PC-3 (cell line): ENCODE measurements at places on chromosomes 2 and 18.

GRCh38 chr2:140117386-140117785 lies 1337.2 kb upstream of the NXPH2 start:
- no peak for DNase-seq

- DNase-seq: no peak
Measured at GRCh38 chr18:22185771-22186386, 16.5 kb downstream of the GATA6 start.

GRCh38 chr2:48838029-48838428 lies 82.5 kb upstream of the LHCGR start:
- no peak for DNase-seq

DNA sequence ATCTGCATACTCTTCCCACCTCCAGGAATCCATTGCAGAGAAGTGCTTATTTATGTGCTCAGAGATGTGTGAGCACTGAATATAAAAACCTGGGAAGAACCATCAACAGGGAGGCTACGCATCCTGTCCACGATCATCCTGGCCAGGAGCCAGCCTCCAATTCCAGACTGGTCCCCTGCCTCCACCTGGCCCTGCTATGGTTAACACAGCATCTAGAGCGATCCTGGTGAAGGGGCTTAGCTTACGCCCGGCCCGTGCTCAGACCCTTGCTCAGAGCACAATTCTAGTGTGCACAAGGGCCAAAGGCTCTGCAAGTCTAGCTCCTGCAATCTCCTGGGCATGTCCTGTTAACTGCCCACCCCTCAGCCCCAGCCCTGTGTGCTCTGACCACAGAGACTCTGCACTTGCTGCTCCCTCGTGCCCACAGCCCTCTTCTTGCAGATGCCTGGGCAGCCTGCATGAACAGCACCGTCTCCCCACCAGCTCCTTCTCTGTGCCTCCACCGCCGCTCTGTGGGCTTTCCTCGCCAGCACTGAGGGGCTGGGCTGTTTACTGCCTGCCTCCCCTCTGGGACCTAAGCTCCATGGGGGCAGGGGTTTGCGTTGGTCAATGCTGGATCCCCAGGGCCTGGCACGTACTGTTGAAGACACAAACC lies 6.5 kb downstream of the PER2 start:
- no peak for DNase-seq

DNA sequence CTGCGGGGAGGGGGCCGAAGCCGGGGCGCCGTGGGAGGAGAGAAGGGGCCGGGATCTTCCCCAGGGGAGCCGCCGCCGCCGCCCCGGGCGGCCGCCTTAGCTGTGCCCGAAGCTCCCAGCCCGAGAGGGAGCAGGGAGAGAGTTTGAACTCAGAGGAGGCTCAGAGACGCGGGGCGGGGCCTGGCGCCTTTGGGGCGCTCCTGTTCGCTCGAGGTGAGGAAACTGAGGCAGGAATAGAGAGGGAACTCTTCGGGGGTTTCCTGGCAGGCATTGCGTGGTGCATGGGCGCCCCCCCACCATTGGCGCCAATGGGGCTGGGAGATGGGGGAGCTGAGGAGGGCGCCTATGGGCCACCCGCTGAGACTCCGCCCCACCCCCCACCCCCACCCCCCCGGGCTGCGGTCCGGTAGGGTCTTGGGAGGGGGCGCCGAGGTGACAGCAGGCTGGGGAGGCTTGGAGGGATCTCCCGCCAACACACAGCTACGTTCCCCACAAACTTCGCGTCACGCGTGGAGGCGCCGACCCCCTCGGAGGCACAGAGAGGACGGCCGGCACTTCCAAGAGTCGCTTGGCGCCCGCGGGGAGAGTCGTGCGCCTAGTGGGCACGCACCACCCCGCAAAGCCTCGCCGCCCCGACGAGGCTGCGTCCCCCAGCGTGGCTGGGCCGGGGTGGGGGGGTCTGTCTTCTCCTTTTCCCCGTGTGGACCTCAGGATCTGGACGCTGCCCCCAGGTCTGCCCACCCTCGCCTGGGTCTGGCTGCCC lies 680 bp downstream of the CTDSP1 start:
- DNase-seq: no peak

DNA sequence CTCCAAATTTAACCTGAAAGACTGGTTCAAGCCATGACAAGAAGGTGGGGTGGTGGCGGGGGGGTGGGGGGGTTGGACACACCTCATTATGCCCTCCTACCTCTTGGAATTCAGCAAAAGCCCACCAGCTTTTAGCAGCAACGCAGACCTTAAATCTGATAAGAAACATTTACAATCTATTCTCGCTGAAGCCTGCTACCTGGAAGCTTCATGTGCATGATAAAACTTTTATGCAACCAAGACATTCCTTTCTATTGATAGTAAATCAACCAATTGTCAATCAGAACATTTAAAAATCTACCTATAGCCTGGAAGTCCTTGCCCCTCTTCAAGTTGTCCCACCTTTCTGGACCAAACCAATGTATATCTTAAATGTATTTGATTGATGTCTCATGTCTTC lies 113.6 kb upstream of the FAM98A start:
- DNase-seq: no peak

- DNase-seq: no peak
Measured at GRCh38 chr2:77007686-77008085, 514.5 kb downstream of the LRRTM4 start.

GRCh38 chr2:132901661-132902060 lies 231.7 kb upstream of the LYPD1 start:
- no peak for DNase-seq

GRCh38 chr2:47211497-47212011 lies 56.4 kb upstream of the STPG4 start:
- DNase-seq: no peak

GRCh38 chr2:21924640-21925285 lies 801.0 kb downstream of the TDRD15 start:
- no peak for DNase-seq

DNA sequence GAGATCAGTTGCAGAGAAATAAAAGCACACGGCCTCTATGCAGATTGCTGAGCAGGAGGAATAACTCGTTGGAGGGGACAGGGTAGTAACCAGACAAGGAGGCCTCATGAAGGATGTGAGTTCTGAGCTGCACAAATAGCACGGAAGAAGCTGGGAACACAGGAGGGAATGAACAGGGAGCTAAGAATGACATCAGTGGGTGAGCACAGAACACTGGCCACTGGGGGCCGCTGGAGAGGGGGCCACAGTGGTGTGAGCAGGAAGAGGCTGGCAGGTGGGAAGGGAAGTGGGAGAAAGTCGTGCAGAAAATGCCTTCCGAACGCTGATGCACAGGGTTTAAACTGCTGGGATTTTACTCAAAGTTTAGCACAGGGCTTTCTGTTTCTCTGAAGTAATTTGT lies 61.0 kb downstream of the ZAP70 start:
- DNase-seq: peak; percentile 32

- no peak for DNase-seq
Measured at GRCh38 chr18:42604820-42605219, 510.7 kb downstream of the RIT2 start.

- DNase-seq: peak; percentile 26
Measured at GRCh38 chr18:61628085-61628484, 264.7 kb downstream of the RNF152 start.

GRCh38 chr2:222057347-222058073 lies 241.3 kb downstream of the PAX3 start:
- peak; percentile 21 for DNase-seq
